ENCODE measurements at places on chromosomes 7 and 10.

- DNase-seq: no peak
These were observed 1.4 kb downstream of the MYO1G start for GRCh38 chr7:44977304-44977958.

DNA sequence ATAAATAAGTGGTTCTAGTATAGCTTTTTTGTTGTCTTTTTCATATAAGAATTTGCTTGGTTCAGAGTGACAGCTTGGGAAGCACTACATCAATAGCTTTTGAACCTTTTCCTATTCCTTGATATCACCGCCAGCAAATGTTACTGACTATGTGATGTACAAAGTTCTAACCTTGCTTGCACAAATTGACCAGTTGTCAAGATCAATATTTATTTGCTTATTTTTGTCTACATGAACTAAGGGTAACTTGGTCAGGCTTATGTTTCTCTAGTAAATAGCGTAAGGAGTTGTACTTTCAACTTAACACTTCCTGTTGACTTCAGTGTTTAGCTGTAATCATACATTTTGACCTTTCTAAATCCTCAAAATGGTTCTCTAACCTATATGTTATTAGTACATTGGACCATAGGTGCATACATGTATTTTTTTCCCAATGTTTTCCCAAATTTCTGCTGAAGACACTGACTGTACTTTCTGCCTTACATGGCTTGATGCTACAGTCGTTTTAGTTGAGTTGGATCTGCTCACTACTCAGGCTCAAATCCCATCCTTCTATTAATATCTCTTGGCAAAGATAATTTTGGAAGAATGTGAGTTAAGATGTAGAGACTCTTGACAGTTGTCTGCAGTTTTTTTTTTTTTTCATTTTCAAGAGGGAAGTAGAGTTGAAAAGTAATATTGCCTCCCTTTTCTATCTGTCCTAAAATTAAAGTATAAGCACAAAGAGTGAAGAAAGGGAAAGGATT is 239.1 kb upstream of the KAT6B start:
- no peak for DNase-seq

GRCh38 chr10:14309593-14309992 is 21.1 kb downstream of the FRMD4A start:
- no peak for DNase-seq

DNA sequence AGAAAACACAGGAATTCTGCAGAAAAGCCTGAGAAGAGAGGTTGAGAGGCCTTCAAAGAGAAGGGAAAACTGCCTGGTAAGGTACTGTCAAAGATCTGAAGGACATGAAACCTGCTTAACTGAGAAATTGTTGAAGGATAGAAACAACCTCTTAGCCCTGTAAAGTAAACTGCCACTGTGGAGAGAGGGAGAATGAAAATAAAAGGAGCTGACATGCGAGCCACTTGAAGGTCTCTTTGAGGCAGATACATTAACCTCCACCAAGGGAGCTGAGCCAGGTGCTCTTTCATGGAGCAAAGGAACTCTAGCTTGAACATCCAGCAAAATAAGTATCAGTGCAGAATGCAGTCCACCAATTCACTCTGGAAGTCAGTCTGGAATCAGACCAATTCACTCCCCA is 108.8 kb upstream of the FEZF1 start:
- no peak for DNase-seq

DNA sequence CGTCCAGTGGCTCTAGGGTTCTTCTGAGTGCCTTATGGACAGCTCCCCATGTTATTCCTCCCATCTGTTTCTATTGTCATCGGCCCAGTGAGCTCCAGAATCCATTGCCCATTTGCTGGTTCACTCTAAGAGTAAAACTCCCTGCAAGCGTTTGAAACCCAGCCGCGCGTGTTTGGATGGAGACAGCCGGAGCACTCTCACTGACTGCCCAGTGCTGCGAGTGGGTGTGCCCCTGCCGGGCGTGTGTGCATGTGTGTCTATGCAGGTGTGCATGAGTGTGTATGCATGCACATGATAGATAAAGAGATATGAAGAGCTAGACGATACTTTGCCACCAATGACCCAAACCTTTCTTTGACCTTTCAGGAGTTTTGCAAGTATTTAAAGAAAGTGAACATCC is 347.2 kb upstream of the MKI67 start:
- DNase-seq: no peak

GRCh38 chr7:19814776-19815175 is 41.4 kb upstream of the TMEM196 start:
- DNase-seq: no peak

- no peak for DNase-seq
These were observed 48.5 kb downstream of the GRID1 start for GRCh38 chr10:86317949-86318725.

DNA sequence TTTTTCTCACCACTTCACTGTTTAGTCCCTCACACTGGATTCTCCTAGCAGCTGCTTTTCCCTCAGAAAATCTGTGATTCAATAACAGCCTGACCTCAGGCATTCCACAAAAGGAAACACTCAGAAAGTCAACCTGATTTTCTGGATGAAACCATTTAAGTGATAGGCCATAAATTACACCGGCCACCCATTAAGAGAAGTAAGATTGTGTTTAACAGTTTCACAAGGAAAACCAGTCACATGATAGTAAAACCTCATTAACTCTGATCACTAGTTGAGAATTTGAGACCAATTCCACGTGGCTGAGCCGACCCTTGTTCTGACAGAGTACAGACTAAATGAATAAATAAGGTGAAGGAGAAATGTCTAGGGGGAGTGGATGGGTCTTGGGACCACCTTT is 7.7 kb downstream of the GRM8 start:
- no peak for DNase-seq

GRCh38 chr7:134873253-134873652 is 93.8 kb downstream of the CALD1 start:
- no peak for DNase-seq

- no peak for DNase-seq
These were observed 23.1 kb downstream of the KCNH2 start for GRCh38 chr7:150954986-150955518.

GRCh38 chr10:48900371-48900801 is 39.3 kb downstream of the LRRC18 start:
- DNase-seq: no peak

DNA sequence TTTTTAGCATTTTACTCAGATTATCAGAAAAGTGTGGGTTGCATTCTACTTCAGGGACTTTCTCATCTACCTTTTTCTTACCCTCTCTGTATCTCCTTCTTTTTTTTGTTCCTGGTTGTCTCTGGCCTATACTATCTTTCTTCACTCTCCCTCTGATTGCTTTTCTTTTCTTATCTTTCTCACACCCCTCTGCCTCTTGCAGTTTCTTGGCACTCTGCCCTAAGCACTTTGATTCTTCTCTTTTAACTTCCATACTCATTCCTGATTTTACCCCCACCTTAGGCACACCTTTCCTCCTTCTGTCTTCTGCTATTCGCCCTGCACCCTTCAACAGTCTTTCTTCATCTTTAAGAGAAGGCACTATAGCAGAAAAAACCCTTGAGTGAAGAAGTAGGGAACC is 92.8 kb upstream of the HPS1 start:
- no peak for DNase-seq

DNA sequence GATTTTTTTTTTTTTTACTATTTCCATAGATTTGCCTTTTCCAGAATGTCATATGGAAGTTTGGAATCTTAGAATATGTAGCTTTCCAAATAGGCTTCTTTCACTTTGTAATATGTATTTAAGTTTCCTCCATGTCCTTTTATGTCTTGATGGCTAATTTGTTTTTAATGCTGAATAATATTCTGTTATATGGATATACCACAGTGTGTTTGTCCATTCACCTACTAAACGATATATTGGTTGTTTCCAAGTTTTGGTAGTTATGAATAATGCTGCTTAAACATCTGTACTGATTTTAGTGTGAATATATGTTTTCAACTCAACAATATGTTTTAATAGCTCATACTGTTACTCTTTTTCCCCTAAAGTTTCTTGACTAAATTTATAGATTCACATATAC is 669.8 kb upstream of the PCDH15 start:
- DNase-seq: no peak

- no peak for DNase-seq
These were observed 599.5 kb upstream of the DPP6 start for GRCh38 chr7:153452661-153453060.

GRCh38 chr7:2313450-2314208 is 612 bp downstream of the SNX8 start:
- no peak for DNase-seq

DNA sequence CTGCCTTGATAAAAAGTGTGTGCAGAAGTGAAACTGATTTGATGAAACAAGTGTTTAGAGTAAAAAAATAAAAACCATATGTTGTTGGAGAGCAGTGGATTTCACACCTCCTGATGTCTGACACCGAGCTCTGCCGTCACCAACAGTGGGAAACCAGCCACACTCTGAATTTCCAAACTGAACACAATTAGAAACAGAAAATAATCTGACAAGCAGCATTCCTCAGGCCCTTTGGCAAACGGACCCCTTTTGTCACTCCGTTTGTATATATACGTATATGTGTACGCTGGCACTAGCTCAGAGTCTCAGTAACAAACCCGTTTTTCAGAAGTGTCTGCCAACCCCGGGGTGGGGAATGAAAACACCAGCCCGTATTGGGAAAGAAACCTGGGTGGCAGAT is 32.4 kb downstream of the TACC2 start:
- DNase-seq: no peak

GRCh38 chr7:156618078-156618779 is 22.3 kb upstream of the RNF32 start:
- DNase-seq: no peak

DNA sequence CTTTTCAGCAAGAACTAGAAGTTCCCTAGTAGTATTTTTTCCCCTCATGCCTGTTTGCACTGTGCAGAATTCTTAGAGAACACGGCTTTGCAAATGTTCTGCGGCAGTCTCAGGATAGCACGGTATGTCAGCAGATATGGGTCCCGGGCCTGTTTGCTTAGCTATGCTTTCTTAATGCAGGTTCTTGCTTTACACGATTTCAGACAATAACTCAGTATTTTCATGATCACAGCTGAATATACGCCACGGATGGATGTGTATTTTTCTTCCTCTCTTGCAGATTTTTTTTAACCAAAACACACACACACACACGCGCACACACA is 137.3 kb downstream of the HECW1 start:
- no peak for DNase-seq

GRCh38 chr7:29408841-29409243 is 154.8 kb upstream of the PRR15 start:
- peak; percentile 67 for DNase-seq

- DNase-seq: no peak
These were observed 125.7 kb downstream of the ADCY1 start for GRCh38 chr7:45699726-45700390.

- no peak for DNase-seq
These were observed 59.9 kb downstream of the BMPER start for GRCh38 chr7:33965183-33965744.

- no peak for DNase-seq
These were observed 6.9 kb downstream of the PAPOLB start for GRCh38 chr7:4854916-4855315.

- peak; percentile 7 for DNase-seq
These were observed 176.9 kb upstream of the ZWINT start for GRCh38 chr10:56537984-56538383.

DNA sequence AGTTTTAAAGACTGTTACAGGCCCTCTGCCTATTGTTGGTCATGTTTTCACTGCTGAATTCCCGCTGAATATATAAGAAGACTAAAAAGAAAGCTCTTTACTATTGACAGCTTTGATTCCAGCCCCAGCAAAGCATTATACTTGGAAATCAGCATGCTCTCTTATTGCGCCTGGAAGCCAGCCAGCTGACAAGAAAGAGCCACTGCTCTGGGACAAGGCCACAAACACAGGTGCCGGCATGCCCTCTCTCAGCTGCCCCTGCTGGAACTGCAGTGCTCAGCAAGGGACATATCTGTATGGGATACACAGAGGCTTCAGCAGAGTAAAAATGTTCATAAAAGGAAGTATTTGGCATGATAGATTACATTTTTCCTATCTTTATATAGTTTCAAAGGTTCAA is 523.9 kb downstream of the ADRA2A start:
- no peak for DNase-seq

GRCh38 chr10:133159950-133160825 is at the start of gene KNDC1:
KNDC1 (plus strand) TSS chr10:133160219; CDS start chr10:133160468, 249 bp downstream.
- DNase-seq: no peak

- DNase-seq: peak; percentile 87
These were observed 78.6 kb upstream of the ARMC3 start for GRCh38 chr10:22849077-22849805.

DNA sequence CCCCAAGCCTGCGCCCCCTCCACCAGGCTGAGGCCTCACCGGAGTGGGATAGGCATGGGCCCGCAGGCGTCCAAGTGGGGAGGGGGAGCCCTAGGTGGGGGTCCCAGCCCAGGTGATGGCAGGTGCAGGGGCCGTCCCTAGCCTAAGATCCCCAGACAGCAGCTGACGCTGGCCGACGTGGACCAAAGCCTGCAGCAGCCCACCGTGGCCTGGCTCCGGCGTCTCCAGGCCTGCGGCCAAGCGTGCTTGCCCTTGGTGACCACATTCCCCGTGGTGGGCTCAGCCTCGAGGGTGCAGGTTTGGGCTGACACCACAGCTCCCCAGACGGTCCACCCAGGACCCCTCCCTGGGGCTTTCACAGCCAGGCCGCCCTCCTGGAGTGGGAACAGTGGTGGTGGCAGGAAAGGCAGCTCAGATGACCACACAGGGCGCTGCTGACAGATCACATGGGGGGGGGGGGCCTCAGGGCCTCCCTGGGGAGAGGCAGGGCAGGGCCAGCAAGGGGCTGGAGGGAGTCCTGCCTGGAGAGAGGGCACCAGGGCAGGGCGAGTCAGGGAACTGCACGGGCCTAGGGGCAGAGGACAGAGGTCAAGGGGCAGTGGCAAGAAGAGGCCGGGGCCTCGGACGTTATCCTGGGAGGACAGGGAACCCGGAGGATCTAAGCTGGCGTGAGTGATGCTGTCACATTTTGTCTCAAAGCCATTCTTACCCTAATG is 767 bp upstream of the ADAM8 start:
- DNase-seq: no peak

- DNase-seq: no peak
These were observed 1345.1 kb downstream of the XPNPEP1 start for GRCh38 chr10:108578258-108578657.

DNA sequence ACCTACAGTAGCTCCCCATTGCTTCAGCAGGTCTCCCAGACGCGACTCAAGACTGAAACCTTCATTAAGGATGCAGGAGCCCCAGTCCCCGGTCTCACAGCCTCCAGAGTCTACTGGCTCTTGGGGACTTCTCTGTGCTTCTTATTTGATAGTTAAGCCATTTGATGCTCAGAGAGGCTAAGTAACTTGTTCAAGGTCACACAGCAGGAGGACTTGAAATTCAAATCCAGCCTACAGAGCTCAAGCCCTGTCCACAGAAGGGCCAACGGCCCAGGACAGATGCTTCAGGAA is 21.2 kb upstream of the ZMIZ1 start:
- DNase-seq: no peak

GRCh38 chr7:120205101-120205500 is 67.9 kb upstream of the KCND2 start:
- no peak for DNase-seq

GRCh38 chr10:130424418-130424817 is 288.2 kb downstream of the GLRX3 start:
- DNase-seq: no peak

GRCh38 chr10:102341038-102341688 is 54.3 kb upstream of the NFKB2 start:
- DNase-seq: peak; percentile 25

GRCh38 chr10:95176101-95176500 is 17.9 kb upstream of the ACSM6 start:
- DNase-seq: no peak
